ENCODE measurements at places on chromosomes 3 and 15.

DNA sequence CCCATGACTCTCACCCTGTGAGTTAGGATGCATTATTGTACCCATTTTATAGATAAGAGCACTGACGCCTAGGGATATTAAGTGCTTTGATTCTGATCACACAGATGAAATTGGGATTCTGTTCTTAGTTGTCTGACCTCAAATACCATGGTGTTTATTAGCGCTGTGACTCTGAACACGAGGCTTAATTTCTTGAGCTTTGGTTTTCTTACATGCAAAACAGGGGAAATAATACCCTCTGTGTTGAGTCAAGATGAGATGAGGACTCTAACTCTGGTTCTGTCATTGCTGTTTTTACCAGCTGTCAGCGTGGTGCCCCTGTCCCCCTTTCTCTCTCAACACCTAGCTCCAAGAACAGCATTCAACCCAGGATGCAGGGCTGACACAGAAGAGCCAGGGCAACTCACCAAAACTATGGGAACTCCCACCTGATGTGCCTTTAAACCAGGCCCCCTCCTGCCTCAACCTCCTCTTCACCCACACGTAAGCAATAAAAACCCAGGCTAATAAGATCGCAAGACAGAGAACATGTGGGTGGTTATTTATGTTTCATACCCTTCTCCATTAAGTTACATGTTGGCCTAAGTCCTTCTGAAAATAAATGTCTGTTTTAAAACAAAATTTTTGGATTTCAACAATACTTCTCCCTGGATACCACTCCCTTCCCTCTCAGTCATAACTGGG, 100.1 kb upstream of the SPATA12 start:
- no peak for DNase-seq

DNA sequence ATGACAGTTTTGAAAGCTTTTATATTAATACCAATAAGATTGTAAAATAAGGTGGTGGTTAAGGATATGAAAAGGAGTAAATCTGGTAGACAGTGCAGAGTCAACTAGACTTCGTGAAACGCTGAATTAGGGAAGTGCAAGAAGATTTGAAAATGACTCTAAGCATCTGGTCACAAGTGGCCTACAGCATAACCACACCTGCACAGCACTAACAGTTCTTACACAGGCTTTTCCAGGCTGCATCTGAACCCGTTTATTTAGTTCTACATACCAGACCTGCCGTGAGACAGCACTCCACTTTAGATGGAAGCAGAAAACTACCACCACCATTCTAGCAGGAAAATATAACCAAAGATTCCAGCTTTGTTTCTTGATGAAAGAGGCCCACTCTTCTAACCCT, 1.9 kb downstream of the DMXL2 start:
- DNase-seq, result no peak

DNA sequence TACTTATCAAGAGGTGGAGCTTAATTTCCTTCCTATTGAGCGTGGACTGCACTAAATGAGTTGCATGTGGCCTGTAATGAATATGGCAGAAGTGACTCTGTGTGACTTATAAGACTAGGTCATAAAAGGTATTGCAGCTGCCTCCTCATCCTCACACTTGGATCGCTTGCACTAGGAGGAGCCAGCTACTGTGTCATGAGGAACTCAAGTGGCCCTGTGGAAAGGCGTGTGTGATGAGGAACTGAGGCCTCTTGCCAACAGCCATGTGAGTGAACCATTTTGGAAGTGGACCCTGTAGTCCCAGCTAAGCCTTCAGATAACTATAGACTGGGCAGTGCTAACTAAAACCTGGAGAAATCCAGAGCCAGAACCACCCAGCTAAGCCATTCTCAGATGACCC, 7.1 kb upstream of the SLC30A4 start:
- DNase-seq, result no peak

DNA sequence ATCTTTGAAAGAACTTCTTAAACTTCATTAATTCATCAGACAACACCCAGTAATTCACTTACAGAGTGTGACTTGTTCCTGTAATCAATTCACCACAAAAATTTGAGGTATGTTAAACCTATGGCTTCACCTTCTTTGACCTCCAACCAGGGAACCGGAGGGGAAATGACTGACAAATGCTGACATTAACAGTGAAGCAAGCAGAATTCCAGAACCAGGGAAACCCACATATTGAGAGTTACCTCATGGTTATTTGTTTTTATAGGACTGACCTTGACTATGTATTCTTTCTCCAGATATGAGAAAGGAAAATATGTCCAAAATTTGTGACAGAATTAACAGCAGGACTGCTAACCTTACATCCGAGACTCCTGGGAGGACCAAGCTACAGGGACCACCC, 2.7 kb downstream of the P3H2 start:
- DNase-seq, result no peak

DNA sequence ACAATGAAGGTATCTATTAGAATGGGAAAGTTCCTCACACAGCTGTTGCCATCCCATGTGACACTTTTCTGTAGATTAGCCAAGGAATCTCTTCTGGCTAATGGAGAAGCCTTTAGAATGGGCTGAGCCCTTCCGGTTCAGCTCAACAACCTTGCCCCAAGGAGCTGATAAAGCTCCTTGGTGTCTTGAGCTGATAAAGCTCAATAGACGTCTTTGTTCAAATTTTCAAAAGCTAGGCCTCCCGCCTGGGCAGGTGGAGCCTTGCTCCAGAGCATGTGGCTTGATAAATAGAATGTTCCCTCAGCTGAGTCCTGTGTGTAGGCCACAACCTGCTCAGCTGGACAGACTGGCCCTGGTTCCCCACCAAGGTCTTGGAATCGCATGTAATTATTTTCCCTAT, 7.2 kb upstream of the BNIP2 start:
- DNase-seq, result no peak

GRCh38 chr15:98581715-98582114, 66.6 kb upstream of the IGF1R start:
- DNase-seq, result no peak

DNA sequence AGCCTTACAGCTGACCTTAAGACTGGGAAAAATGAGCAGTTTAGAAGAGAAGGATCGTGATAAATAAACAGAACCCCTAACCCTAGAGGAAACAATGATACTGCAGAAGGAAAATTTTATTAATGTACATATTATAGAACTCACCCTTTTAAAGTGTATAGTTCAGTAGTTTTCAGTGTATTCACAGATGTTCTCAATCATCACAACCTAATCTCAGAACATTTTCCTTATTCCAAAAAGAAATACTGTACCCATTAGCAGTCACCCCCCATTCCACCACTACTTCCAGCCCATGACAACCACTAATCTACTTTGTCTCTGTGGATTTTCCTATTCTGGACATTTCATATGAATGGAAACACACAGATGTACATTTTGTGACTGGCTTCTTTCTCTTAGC, 90.2 kb upstream of the AGTR1 start:
- no peak for DNase-seq

GRCh38 chr3:51984269-51984647, 923 bp downstream of the ACY1 start:
- no peak for DNase-seq

- peak; percentile 26 for DNase-seq
These were observed 25.1 kb downstream of the C3orf18 start for GRCh38 chr3:50542177-50543034.

DNA sequence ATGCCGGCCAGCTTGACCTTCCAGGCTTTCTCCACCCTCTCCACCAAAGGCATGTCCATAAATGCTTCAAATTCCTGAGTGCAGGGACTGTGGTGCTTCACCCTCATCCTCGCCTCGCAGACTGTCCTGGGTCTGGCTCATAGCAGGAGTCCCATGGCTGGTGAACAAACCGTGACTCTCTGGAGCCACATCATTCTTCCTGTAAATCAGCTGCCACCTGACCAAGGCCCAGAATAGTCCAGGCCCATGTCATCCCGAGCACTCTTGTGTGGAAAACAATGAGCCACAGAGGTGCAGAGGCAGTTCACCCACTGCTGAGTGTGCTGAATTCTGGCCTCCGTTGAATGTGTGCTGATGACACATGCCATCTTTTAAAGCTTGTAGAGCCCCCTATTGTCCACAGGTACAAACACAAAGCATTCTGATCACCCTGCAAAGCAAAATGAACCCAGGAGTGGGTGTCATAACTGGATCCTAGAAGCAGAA, 68.6 kb downstream of the ABHD5 start:
- DNase-seq, result no peak

- DNase-seq, result no peak
These were observed 87.6 kb upstream of the SLC25A26 start for GRCh38 chr3:66133050-66133757.

- DNase-seq, result no peak
These were observed 37.3 kb downstream of the DNAH1 start for GRCh38 chr3:52353291-52353855.

GRCh38 chr15:45790325-45790943, 155.6 kb downstream of the SQOR start:
- DNase-seq, result no peak

GRCh38 chr3:10744098-10744465, 71.9 kb upstream of the SLC6A11 start:
- DNase-seq, result no peak

- no peak for DNase-seq
These were observed 455 bp upstream of the ABHD17C start for GRCh38 chr15:80694611-80695098.

- DNase-seq, result no peak
These were observed 4.6 kb upstream of the RUVBL1 start for GRCh38 chr3:128128251-128128650.

- no peak for DNase-seq
These were observed 90.8 kb upstream of the RORA start for GRCh38 chr15:61319892-61320291.

- no peak for DNase-seq
These were observed 34.6 kb downstream of the FGD5 start for GRCh38 chr3:14853271-14853951.

DNA sequence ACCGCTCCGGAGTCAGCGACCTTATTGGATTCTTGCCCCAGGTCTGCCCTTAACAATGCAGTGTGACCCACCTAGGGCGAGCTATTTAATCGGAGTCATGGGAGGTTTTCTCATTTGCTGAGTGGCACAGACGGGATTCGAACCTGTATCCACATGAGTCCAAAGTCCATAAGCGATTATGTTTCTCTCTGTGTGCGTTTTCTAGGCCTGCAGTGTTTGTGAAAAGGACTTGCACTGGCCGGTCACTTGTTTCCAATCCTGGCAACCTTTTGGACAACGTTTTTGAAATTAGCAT, 691 bp upstream of the HDGFL3 start:
- no peak for DNase-seq

DNA sequence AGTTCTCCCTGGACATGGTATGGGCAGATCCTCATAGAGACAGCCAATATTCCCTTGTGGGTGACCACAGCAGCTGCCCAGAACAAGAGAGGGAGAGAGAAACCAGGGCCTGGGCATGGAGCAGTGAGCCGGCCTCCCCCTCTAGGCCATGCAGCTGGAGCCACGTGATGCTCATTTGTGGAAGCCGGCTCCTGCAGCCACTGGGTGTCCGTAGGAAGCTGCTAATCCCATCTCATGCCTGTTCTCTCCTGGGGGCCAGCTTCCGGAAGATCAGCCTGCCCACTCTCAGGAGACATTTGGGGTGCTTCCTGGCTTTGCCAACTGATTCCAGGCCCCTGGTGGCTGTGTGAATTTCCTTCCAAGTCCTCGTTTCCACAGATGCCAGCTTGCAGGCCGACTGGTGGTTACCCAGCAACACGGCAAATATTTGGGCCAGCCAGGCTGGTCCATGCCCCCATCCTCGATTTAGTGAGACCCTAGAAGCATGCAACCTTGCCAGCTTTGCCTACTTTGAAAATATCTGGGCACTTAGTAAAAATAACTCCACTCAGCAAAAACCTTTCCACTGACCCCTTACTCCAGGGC, 55.3 kb downstream of the LINGO1 start:
- no peak for DNase-seq

DNA sequence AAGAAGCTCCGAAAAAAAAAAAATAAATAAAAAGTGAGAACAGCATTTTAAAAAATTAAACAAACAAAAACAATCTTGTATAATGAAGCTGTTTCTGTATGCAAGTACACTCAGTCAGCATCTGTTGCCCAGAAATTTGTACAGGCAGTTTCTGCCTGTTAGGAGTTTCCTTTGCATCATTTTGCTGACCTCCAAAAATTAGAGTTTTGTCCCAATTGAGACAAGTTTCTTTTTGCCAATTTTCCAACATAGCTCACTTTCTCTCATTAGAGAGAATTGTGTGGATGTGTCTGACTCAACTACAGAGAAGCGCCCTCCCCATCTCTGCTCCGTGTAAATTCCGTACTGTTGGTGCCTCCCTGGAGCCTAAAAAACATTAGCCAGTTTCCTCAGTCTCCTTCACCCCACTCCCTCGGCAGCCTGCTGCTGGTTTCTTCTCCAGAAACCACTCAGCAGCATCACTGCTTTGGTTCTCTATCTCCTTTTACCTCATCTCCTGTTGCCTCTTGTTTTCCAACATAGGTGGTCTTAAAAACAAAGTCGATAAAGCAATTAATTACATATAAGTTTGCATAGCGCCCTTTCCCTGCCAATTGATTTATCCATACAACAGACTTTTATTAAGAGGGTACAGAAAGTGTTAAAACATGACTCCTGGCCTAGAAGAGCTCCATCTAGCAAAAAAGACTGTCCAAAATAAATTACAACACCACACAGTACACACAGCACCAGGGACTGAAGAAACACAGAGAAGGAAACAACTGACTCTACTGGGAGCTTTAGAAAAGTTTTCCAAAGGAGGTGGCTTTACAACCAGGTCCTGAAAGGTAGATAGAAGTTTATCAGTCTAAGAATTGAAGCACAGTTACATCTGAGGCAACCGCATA, 286.7 kb downstream of the SHOX2 start:
- no peak for DNase-seq

- DNase-seq, result no peak
These were observed 235.6 kb upstream of the TGFBR2 start for GRCh38 chr3:30370681-30371271.

DNA sequence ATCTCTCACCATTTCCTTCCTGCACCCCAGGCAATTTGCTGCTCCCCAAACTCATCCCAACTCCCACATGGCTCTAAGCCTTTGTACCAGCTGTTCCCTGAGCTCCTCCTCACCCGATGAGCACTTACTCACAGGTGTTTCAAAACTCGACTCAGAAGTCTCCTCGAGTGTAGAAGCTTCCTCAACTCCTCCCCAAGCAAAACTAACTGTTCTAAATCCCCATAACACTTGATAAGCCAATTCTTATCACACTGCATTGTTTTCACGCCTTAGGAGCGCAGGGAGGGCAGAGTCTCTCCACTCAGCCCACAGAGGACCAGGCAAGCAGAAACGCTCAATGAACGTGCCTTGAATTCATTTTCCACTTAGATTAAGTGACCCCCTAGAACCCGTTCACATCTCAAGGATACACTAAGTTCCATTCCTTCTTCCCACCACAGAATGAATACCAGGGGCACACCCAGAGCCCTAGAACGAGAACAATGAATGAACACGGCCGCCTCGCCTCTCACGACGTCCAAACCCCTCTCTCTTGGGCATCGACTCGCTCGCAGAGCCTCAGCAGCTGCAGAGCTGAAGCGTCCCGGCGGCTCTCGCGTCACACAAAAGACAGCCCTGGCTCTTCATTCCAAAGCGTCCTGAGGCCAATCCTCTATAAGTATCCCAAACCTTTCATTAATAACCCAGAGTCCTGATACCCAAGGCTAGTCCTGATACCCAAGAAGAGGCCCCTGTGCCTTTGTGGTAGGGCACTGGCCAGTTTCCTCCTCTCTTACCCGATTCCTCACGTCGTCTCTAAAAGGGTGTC, 1.1 kb downstream of the RAF1 start:
- no peak for DNase-seq

Measured in stimulated activated CD8-positive, alpha-beta memory T cell treated with anti-CD3 and anti-CD28 coated beads, Interleukin-15, amount 100 ng/mL, for 1 hour (primary cell).